ENCODE measurements at places on chromosomes 2 and 18.

DNA sequence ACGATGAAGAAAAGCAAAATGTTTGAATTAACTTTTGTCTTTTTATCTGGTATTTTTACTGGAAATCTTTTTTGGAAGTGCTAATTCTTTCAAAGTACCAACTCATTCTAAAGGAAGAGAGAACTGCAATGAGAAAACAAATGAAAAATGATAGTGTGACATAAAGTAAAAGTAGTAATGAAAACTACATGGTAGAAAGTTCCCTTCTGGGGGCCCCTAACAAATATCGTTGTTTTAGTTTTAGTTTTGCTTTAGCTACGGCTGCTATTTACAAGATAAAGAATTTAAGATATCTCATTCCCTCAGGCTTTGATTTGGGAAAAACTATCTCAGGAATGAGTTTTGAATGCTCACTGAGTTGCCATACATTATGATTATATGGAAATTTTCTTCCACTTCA is 161.4 kb downstream of the XIRP2 start:
- no peak for DNase-seq

DNA sequence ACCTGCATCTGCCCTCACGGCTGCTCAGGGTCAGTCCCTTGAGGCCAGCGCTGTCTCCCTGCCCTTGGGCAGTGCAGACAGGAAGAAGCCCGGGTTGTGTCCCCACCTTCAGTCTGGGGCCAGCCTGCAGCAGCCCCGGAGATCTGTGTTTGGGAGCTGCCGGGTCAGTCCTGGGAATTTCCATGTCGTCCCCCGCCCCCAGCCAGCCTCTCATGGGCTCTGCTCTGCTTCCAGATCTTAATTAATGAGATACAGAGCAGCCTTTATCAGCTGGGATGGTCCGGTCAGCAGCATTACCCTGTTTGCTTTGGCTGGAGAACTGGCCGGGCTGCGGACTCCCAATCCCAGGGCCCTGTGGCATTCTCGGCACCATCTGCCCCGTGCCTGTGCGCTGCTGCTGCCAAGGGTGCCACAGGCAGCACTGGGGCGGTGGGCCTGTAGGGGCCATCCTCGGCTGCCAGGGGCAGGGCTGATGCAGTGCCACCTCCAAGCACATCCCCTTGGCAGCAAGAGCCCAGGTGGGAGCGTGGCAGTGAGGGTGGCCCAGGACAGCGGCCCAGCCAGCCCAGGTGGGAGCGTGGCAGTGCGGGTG is 2.4 kb downstream of the BOK start:
- DNase-seq = no peak

DNA sequence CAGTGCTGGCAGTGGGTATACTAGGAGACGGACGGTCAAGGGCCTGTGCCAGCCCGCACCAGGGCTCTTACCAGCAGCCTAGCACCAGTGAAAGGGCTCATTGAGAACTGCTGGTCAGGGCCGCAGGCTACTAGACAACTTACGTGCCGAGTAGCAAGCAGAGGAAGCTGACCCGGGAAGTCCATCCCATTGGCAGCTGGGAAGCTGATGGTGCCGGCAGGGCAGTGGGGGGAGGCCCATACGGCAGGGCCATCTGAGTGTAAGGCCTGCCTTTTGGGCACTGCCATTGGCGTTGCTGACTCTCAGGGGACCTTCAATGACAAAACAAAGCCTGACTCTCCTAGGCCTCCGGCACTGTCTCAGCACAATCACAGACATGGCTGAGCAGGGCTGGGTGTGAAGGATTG is 20.6 kb downstream of the EFR3B start:
- DNase-seq = no peak

- DNase-seq = peak; percentile 64
These were observed 80.3 kb upstream of the MAP4K4 start for GRCh38 chr2:101617188-101617587.

DNA sequence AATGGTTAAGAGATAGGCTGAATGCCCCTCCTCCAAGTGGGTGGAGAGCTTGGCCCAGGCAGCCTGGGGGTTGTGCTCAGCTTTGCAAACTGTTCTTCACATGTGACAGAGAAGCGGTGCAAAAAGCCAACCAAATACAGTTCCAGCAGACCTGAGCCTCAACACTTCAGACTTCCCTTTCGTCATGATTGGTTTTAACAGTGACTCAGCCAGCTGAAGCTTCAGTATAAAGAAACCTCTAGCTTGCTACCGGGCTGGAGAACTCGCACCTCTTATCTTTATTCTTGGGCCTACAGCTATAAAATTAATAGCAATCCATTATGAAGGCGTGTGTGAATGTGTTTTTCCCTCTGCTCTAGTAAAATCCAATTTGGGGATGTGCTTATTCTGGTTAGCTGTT is 20.0 kb downstream of the SETBP1 start:
- DNase-seq = no peak

GRCh38 chr2:239112127-239112774 is 264.4 kb downstream of the TWIST2 start:
- DNase-seq = no peak

- DNase-seq = no peak
These were observed 56.1 kb downstream of the NEDD4L start for GRCh38 chr18:58100154-58100553.

- DNase-seq = no peak
These were observed 36.7 kb downstream of the DYNC1I2 start for GRCh38 chr2:171723716-171724683.

GRCh38 chr2:19462256-19462645 is 103.8 kb upstream of the OSR1 start:
- no peak for DNase-seq

GRCh38 chr2:158510887-158511286 is 54.1 kb downstream of the PKP4 start:
- no peak for DNase-seq

DNA sequence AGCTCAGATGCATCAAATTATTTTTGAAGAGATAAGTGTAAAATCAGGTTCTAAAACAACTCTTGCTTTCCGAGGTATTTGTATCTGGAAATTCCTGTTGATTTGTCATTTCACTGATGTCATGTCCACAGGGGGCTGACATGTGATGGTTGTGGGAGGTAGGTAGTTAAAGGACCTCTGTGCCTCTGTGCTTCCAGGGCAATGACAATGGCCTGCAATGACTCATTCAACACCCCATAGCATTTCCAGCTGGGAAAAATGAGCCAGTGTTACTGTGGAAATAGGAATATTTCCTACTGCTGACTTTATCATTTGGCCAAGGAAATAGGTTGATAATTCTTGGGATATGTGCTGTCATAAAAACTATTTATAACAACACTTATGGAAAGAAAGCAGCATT is 86.2 kb upstream of the CCDC195 start:
- no peak for DNase-seq

- no peak for DNase-seq
These were observed 22.1 kb downstream of the SERPINE2 start for GRCh38 chr2:224016963-224017362.

DNA sequence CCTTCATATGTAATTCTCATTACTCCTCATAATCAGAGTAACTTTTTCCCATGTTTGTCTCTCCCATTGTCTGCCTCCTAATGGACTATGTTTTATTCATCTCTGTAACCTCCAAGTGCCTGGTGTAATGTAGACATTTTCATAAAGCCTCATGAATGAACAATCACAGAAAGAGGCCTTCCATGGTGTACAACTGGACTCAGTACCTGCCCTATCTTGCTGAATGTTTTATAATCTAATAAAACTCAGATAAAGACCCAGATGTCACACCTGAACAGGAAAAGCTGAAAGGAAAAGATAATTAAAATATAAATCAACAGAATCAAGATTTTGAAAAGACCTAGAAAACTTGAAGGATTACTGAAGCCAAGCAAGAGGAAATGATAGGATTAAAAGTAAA is 36.7 kb downstream of the RAB1A start:
- no peak for DNase-seq

GRCh38 chr18:361941-362310 is 94.1 kb upstream of the THOC1 start:
- DNase-seq = peak; percentile 48

- no peak for DNase-seq
These were observed 15.0 kb downstream of the CDH2 start for GRCh38 chr18:28161608-28162599.

- DNase-seq = no peak
These were observed 73.2 kb downstream of the MAP4K4 start for GRCh38 chr2:101770726-101771125.

DNA sequence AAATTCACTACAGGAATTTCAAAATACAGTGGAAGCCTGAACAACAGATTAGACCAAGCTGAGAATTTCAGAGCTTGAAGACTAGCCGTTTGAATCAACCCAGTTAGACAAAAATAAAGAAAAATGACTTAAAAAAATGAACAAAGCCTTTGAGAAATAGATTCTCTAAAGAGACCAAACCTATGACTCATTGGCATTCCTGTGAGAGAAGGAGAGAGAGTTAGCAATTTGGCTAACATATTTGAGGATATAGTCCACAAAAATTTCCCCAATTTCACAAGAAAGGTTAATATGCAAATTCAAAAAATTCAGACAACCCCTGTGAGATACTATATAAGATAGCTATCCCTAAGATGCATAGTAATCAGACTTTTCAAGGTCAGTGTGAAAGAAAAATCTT is 78.0 kb downstream of the MYO3B start:
- DNase-seq = peak; percentile 2

GRCh38 chr2:221581986-221582385 is 9.9 kb upstream of the EPHA4 start:
- no peak for DNase-seq

DNA sequence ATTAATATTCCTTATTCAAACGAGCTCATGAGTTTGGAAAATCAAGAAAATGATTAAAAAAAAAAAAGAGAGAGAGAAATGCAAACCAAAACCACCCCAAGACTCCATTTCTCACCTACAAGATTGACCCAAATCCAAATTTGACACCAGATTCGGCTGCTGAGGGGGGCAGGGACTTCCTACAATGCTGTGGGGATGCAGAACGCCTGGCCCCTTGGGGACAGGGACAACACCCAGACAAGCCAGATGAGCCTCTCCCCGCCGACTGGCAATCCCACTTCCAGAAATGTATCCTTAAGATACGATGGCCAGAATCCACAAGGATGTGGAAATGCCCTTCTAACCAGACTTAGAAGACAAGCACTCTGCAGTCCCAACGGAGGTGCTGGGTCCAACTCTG is 20.7 kb downstream of the BOK start:
- no peak for DNase-seq

DNA sequence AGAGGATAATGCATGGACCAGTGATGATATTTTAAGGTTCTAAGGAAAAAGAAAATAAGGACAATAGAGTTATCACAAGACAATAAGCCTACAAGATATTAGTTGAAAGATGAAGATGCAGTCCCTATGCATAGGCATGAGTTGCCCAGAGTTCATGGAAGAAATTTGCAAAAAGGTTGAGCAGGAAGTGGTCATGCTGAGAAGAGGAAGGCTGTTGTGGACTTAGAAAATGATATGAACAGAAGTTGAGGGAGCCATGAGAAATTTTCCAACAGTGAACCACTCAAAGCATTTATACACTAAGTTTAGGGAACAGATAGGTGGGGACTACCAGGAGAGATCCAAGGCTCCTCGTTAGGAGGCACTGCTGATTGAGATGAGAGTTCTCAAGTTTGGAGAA is 3.5 kb downstream of the OSBPL6 start:
- DNase-seq = no peak

GRCh38 chr2:207394203-207394781 is 135.5 kb upstream of the CREB1 start:
- no peak for DNase-seq

- DNase-seq = no peak
These were observed 80.1 kb downstream of the XDH start for GRCh38 chr2:31334311-31335026.

DNA sequence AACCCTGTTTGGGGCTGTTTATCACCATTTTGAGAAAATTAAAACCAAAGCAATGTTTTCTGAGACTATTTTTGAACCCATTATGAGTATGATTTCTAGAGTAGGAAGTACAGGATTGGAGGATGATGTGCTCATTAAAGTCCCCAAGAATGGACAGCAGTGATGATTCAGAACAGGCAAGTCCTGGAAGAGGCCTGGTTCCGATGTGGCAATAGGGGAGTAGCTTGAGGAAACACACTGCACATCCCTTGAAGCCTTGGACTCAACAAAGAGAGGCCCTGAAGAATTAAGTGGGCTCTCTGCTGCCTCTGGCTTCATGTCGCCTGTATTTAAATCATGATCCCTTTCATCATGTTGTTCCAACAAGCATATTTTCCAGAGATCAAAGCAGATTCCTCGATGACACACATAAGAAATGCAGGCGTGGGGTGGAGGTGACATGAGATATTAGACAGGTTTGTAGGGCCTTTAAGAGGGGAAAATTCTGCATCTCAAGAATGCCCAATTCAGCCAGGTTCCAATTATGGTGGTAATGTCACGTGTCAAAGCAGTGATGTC is 242.2 kb downstream of the FHOD3 start:
- no peak for DNase-seq

- no peak for DNase-seq
These were observed 206.4 kb upstream of the SMAD2 start for GRCh38 chr18:48136827-48137373.

- peak; percentile 72 for DNase-seq
These were observed 276.5 kb upstream of the NRP2 start for GRCh38 chr2:205405752-205406151.

GRCh38 chr2:96963316-96963715 is 23.1 kb downstream of the FAM178B start:
- DNase-seq = no peak

GRCh38 chr2:29628108-29628745 is 293.2 kb downstream of the ALK start:
- no peak for DNase-seq

DNA sequence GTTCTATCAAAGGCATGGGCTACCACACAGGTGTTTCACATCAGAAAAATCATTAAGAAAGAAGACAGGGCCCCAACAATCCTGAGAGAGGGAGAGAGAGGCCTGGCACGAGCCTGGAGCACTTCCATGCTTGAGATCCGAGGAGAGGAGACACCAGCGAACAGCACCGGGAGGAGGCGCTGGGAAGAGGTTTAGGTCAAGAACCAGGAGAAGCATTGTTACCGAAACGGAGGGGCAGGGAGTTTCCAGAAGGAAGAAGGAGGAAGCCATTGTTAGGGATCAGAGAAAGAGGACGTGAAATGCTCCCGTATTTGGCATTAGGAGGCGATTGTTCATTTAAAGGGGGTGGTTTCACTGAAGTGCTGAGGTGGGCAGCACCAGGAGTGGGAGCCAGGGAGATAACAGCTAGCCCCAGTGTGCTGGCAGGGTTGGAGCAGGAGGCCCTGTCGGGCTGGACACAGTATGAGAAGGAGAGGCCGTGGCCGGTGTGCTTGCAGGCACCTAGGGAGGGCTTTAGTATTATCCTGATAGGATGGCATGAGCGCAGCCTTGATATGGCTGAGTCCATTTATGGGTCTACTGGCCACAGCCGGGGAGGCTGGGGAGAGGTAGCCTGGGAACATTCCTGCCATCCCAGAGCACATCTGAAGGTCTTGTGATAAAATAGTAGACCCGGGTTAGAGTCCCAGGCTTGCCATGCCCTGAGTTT is 244.9 kb downstream of the KLHL29 start:
- DNase-seq = no peak

DNA sequence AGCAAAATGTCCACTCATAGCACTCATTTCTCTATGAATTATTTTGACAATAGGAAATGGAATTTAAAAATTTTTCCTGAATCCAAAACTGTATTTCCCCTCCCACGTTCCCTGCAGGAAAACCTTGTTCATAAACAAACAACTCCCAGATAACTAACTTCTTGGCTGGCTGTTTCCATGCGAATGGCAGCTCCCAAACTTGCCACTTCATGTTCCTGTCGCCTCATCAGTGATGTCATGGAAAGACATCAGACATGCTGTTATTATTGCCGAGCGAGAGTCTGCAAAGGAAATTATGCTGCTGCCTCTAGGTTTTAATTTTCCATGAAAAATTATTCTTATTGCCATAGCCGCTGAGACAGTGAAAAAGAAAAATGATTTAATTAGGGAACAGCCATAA is 117.0 kb upstream of the RIOK3 start:
- DNase-seq = no peak
